Activated T-helper 17 cell treated with anti-CD3 and anti-CD28 coated beads, Interleukin-2, amount 50 U/mL, for 72 hours (primary cell): ENCODE measurements at places on chromosomes 2 and 18. TPM values are rescaled to one million over a fixed set of nuclear protein-coding genes. Genes with fewer than 3 reads are reported as not detected.
A peak's percentile ranks its signal among the peaks of the same experiment; 100 is the strongest.

GRCh38 chr2:224687156-224687555 is 29.0 kb downstream of the CCDC195 start:
- no peak for ATAC-seq

PSMA8 gene
- total RNA-seq: 0.58 TPM

- ATAC-seq: no peak
Observed at GRCh38 chr2:199602271-199602895, 144.6 kb upstream of the SATB2 start.

DNA sequence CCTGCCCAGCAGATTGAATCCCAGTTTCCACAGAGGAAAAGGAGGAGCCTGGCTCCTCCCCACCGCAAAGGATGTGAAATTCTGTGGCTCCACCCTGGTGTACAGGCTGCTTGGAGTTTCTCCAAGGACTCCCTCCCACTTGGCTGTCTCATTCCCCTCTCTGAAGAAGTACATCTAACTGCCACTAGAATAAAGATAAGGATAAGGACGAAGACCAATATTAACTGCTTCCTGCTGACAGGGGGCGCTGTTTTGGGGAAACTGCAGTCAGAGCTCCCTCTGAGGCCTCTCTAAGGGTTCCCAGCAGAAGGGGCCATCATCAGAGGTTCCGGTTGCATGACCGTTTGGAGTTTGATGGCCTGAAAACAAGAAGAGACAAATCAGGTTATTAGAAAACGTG is 790.9 kb downstream of the CPS1 start:
- ATAC-seq: no peak

PPP1R7 gene
- 86.4 TPM for total RNA-seq

EMX1 gene
- not detected for total RNA-seq

CPO gene
- total RNA-seq: not detected

GRCh38 chr18:58191626-58192025 is 147.6 kb downstream of the NEDD4L start:
- no peak for ATAC-seq

DNA sequence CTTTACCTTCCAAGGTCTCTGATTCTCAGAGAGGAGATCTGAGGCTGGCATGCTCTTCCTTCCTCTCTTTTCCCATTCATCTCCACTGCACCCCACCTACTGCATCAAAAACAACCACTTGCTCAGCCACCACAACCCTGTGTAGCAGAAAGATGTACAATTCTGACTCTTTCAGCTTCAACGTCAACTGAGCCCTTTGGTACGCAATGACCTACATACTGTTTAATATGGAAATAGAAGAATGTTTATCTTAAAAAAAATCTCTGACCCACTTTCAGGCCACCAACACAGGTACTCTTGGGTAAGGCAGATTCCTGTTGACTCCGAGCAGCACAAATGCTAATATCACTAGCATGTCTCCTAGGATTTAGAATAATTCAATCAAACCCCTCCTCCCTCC is 76.2 kb upstream of the AFF3 start:
- peak; percentile 69 for ATAC-seq

BZW1 gene
- total RNA-seq: 365 TPM

- ATAC-seq: no peak
Observed at GRCh38 chr2:120174963-120175581, 48.1 kb downstream of the TMEM185B start.

FAM237A gene
- not detected for total RNA-seq

GRCh38 chr18:59904011-59904601 is 4.3 kb downstream of the PMAIP1 start:
- ATAC-seq: no peak

GRCh38 chr2:222545823-222546795 is 109.8 kb downstream of the FARSB start:
- no peak for ATAC-seq

TCF7L1 gene
- total RNA-seq: not detected

GCG gene
- total RNA-seq: not detected

- ATAC-seq: no peak
Observed at GRCh38 chr2:157726946-157727345, 98.3 kb upstream of the ACVR1C start.

PRSS56 gene
- total RNA-seq: not detected

DNA sequence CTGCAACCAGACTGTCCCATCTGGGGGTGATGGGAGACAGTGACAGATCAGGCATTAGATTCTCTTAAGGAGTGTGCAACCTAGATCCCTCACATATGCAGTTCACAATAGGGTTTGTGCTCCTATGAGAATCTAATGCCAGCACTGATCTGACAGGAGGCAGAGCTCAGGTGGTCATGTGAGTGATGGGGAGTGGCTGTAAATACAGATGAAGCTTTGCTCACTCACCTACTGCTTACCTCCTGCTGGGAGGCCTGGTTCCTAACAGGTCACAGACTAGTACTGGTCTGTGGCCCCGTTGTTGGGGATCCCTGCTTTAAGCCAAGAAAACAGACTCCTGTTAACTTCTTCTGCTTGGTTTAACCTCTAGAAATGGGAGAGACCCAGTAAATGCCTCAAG is 3.2 kb downstream of the CYP27A1 start:
- no peak for ATAC-seq

SERPINB11 gene
- total RNA-seq: not detected

DNA sequence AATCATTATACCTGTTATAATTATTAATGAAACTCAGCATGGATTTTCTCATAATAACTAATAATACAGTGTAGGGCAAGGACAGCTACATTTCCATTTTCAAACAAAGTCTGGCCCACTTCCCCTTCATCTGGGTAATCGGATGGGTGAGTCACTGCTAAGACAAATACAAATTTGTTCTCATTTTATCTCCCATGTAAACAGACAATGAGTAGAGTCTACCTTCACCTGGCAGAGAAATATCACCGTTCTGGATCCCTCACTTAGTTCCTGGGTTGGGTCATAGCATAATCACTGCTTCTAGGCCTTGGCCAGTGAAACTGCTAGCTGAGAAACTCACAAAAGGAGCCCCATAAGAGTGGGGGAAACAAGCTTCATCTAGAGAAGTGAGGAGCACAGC is 9.2 kb downstream of the CNTNAP5 start:
- no peak for ATAC-seq

- ATAC-seq: no peak
Observed at GRCh38 chr2:118853129-118853640, 5.7 kb upstream of the EN1 start.

GRCh38 chr2:99876956-99877355 is 265.4 kb downstream of the AFF3 start:
- no peak for ATAC-seq

GRCh38 chr2:217948897-217949296 is 53.9 kb downstream of the TNS1 start:
- no peak for ATAC-seq

DNA sequence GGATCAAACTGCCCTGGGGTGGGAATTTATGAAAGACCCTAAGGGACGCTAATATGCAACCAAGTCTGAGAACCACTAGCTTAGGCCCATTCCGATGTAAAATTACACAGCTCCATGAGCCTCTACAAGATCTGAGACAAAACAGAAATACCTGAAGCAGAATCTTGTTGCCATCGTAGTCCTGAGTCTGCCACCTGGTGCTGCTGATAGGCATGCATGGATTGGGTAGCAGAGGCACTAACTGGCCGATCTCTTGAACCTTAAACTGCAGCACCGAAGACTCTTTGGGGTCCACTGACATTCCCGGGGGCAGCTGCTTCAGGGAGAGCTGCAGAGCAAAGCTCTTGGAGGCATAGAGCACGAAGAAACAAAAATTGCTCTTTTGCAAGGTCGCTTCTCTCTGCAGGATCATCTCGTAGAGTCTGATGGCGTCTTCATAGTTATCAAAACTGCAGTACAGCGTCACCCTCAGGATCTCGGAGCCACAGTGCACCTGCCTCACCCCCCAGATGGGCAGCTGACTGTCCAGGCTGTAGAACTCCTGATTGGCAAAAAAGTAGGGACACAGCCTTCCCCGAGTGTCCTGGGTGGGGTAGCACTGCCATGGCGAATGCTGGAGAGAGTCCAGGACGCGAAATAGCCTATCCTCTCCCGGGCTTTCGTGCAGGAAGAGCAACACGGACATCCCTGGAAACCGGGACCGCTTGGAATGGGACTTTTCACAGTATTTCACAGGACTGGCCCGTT is 848 bp downstream of the FAM124B start:
- peak; percentile 21 for ATAC-seq

- no peak for ATAC-seq
Observed at GRCh38 chr2:239890206-239890746, 134.9 kb downstream of the NDUFA10 start.

DNA sequence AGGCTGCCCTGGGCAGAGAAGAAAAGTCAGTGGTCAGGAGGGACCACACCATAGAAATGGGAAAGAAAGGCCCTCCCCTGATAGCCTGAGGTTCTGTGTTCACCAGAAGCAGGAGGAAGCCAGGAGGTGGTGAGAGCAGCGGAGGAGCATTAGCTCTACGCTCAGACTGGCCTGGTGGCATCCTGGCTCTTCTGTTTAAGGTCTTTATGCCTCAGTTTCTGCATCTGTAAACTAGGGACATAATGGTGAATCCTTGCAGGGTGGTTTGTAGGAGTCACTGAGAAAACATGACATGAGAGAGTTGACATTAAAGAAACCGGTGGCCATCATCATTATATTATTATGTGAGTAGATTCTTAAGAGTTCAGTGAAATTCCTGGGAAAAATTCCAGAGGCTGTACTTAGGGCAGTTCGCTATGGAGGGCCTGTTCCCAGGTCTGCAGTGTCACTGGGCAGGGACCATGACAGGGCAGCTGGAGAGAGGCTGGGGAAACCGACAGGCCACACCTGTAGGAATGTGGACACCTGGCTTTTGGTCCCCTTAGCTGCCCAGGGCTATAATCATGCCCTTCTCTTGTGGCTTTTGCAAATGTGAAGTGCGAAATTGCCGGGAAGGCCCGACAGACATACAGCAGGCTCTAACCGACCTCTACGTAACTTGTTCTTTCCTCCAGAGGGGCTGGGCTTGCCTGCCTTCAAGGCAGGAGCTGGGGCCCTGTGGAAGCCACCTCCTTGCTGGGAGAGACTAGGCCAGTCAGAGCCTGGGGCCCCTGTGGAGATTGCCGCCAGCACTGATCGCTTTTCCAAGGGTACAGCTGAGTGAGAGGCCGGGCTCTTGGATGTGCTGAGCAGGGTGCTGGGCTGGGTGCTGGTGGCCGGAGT is 31.0 kb downstream of the GLI2 start:
- no peak for ATAC-seq

TUBA3E gene
- not detected for total RNA-seq

DNA sequence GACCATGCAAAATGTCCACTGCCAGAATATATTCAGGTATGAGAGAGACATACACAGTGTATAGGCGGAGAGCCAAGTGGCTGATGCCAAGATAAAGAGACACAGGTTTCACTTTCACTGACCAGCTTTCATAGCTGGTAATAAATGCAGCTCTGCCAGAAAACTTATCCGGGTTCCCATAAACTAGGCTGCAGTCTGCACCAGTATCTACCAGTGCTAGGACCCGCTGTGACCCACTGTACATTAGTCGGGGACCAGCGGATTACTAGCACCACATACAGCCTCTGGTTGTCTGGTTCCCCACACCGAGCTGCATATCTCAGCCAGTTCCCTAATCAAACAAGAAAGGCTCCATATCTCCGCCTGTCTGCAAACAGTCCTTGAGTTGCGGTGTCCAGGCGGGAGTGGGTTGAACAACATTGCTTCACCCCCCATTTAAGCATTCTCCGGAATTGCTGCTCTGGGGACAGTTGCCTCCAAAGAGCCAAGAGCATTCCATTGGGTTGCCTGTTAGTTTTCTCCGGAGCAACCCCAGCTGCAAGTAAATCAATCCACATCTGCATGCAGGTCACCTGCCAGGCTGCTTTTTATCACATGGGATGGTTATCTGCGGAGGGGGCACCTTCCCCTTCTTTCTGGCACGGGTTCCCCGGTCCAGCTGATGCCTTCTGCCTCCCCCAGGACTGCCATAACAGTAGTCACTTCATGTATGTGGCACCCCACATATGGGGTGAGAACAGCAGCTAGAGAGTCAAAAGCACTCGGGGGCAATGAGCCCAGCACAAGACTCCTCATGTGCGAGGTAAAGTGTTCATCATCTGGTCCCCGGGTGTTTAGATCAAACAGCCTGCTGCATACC is 18.0 kb upstream of the KLHL23 start:
- ATAC-seq: no peak

- ATAC-seq: no peak
Observed at GRCh38 chr2:33288011-33288410, 188.4 kb upstream of the RASGRP3 start.

FSIP2 gene
- total RNA-seq: 0.32 TPM

ASPRV1 gene
- 0.73 TPM for total RNA-seq

DNA sequence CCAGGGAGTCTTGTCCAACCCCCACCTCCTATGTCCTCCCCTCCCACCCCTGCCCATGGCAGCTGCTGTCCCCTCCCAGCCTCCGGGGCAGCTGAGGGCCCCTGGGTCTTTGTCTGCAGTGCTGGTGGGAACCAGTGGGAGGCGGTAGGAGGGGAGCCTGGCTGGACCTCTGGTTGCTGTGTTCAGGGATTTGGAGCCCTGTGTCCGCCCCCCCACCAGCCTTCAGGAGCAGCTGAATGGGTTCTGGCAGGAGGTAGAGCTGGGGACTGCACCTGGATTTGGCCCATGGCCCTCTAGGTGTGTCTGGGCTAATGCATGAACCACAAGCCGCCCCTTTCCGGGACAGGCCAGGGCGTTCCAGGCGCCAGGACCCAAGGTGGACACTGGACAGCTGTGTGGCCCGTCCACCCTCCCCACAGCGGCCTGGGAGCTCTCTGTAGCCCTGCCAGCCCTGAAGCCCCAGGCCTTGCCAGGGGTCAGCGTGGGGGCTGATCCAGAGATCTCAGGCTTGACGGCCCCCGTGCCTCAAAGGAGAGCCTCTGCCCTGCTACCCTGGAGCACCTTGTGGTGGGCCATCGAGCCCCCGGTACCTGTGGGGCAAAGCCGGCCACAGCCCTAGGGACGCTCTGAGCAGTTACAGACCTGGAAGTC is 25.4 kb downstream of the GPC1 start:
- no peak for ATAC-seq

ALPP gene
- not detected for total RNA-seq

SERPINB13 gene
- total RNA-seq: not detected

GRCh38 chr2:221477714-221478484 is 94.2 kb downstream of the EPHA4 start:
- ATAC-seq: no peak

DNA sequence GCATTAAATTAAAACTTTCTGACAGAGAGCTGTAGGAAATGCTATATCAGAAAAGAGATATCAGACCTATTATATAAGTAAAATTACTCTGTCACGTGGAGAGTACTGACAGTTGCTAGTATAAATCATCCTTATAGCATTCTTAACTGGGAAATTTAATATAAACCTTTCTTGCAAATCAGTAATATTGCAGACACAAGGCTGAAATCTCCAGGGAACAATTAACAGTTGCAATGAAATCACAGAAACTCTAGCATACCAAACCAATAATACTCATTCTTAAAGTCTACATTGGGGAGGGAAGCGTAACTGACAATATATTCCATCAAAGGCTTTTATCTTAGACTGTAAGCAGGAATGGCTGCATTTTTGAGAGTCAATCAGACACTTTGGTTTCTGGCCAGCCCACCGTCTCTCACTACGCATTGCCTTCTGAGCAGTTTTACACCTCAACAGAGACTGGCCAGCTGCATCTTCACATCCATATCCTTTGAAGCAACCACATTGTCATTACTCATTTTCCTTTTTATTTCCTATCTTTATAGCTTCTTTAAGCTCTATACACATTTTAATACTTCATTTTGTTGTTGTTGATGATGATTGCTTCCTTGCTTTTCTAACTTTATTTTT is 536.0 kb upstream of the CDH2 start:
- no peak for ATAC-seq
